Trophoblast cell (in vitro differentiated cells and primary cell): ENCODE measurements at places on chromosomes 7 and 10.

DNA sequence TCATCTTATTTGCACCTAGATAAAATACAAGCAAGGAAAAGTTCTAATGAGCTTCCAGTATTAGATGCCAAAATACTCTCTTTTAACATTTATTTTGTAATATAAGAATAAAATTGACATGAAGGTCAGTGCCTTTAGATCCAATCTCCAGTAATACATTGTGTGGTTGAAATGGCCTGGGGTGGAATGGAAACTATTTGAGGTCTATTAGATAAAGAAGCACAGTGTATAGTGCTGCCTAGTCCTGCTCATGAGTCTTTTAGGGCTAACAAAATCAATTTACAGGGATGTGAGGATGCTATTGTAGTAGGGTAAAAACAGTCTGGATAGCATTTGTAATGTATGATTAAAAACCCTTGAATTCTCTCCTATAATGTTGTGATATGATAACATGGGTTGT, 84.5 kb upstream of the ETV1 start:
- DNase-seq: no peak

DNA sequence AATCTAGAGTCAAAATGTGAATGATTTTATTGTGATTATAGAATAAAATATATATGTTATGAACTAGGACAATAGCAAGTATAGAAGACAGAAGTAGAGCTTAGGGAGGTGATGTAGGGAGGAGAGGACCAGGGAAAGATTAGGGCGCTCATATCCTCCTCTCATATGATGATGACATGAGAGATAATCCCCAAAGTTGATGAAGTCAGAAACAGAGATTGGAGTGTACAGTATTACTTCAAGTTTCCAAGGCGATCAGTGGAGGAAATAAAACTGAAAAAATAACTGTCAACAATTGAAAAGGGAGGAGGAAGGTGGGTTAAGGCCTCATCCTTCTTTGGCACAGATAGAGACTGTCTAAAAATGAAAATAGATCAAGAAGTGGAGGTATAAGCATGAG, 14.9 kb downstream of the MACROH2A2 start:
- no peak for DNase-seq

- DNase-seq: no peak
Observed at GRCh38 chr10:7314170-7314569, 96.7 kb downstream of the SFMBT2 start.

DNA sequence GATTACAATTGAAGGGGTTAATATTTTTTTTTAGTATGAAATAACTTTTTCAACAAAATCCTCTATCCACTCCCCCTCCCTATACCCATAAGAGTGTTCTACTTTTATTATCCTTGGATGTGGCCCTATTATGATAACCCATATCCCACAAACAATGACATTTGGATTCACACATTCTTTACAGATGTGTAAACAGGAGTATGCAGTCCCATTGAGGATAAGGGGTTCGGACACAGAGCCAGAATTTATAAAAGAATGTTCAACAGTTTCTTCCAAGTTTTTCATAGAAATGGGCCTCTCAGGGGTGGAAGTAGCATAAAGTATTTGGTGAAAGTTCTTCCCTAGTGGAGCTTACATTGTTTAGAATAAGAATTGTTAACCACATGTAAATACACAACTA, 16.1 kb upstream of the PCLO start:
- no peak for DNase-seq

DNA sequence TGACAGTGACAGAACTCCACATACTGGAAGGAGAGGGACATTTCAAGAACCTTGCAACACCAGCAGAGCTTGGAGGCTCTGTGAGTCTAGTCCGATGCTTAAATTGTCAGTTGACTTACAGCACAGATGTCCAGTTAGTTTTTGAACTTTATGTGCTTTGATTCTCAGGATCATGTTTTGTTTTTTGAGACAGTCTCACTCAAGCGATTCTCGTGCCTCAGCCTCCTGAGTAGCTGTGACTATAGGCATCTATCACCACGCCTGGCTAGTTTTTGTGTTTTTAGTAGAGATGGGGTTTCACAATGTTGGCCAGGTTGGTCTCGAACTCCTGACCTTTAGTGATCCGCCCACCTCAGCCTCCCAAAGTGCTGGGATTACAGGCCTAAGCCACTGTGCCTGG, 31.8 kb upstream of the STEAP4 start:
- DNase-seq: no peak

GRCh38 chr7:22129819-22130580, 184.3 kb upstream of the CDCA7L start:
- no peak for DNase-seq
